AG04450 (cell line): ENCODE measurements at places on chromosomes 7 and 10.

- DNase-seq: no peak
Measured at GRCh38 chr7:107850643-107851042, 40.3 kb upstream of the DLD start.

DNA sequence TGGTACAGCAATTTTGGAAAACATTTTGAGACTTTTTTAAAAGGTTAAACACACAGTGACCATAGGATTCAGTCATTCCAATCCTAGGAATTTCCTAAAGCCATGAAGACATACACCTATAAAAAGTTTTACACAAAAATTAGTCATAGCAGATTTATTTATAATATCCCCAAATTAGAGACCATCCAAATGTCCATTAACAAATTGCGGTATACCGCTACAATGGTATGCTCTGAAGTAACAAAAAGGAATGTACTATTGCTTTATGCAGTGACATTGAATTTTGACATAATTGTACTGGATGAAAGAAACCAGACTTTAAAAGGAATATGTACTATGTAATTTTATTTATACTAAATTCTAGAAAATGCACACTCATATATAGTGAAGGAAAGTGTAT lies 362.8 kb downstream of the HGF start:
- DNase-seq: no peak

- no peak for DNase-seq
Measured at GRCh38 chr10:80357851-80358125, 1.2 kb downstream of the DYDC2 start.

DNA sequence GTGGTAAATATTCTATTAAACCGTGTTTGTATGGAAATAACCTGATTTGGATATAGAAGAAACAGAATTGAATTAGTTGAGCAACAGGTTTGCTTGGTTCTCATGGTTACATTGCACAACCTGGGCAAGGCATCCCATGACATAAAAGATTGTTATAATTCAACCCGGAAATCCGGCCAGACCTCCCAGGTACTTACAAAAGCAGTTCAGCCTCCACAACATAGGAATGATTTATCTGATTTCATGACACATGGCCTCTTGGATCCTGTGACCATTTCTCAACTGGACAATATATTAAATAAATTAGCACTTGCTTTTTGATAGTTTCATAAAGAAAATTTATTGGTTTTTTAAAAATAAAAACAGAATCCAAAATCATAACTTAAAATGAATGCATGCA lies 55.1 kb upstream of the PTPN12 start:
- no peak for DNase-seq

DNA sequence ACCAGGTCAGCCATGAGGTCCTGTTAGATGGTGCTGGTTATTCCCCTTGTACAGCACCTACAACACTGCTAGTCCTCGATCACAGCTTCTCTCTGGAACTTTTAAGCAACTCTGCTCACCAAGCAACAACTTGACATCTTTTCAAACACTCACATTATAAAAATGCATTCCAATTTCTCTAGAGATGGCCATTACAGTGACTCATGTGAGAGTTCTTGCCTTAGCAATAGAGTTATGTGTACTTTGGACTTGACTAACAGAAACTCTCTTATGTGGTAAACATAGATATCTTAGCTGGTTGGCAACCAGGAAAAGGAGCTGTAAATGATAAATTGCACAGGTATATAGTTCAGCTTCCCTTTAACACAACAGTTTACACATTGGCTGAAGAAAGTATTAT lies 122.2 kb downstream of the PDE1C start:
- peak; percentile 33 for DNase-seq

DNA sequence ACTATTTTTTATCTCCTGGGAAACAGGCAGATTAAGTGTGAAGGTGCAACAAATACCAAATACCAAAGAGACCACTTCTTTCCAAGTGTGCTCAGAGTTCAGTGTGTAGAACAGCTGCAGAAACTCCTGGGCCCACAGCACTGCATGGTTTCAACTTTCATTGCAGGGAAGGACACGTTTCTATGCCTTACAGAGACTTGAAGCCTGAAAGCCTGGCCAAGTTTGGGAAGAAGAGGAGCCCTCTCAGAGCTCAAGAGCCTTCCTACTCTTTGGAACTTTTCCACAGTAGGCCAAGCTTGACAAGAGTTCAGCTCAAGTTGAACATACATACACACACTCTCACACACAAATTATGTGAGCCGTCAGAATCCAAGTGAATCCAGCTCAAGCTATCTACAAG lies 2.5 kb downstream of the HOXA4 start:
- DNase-seq: peak; percentile 72

DNA sequence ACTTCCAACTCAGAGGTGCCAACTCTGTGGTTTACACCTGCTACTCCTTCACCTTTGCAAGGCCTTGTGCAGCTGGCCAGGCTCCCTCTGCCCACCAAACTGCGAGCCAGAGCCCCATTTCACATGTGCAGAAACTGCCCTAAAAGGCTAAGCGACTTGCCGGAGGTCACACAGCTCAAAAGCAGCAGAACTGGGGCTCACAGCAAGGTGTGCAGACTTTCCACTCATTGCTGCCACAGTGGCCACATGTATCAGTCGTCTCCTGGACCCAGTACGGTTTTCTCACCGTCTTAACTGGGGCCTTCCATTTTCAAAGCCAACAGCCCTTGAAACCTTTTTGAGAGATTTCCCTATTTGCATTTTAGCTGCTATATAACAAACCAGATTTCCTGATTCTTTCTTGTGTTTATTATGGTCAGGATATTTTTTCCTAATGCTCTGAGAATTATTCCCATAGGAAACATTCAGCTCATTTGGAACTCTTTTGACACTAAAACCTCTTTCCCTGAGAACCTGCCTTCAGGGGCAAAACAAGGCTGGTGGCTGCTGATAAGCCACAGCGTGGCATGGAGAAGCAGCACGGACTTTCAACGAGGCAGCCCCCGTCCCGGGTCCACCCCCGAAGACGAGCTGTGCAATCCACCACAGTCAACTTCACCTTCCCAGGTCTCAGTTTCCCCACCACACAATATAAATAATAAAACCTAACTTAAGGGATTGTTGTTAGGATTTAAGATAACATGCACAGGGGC lies 29.9 kb downstream of the SORBS1 start:
- no peak for DNase-seq

- no peak for DNase-seq
Measured at GRCh38 chr7:69682518-69682917, 84.2 kb downstream of the AUTS2 start.

- no peak for DNase-seq
Measured at GRCh38 chr7:100567751-100568175, 5.9 kb downstream of the SAP25 start.

GRCh38 chr10:8049045-8049864 lies 5.2 kb upstream of the GATA3 start:
- DNase-seq: no peak

DNA sequence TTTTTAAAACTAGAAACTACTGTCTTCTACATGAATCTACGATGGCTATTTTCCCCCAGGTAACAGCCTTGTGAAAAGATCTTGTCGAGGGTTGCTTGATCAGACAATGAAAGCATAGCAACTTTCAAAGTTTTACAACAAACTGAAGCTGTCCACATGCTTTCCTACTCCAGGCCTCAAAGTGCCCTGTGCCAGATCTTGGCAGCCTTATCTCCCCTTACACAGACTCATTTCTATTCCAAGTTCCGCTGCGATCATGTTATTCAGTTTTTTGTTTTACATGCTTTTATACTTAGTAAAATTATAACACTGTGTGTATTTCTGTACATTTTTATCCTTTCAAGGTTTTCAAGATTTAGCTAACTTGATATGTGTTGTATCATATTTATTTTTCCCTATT lies 661.7 kb upstream of the SORCS1 start:
- DNase-seq: no peak

- no peak for DNase-seq
Measured at GRCh38 chr7:2870471-2870931, 26.4 kb upstream of the GNA12 start.

- no peak for DNase-seq
Measured at GRCh38 chr10:132884041-132884440, 58.3 kb downstream of the CFAP46 start.

DNA sequence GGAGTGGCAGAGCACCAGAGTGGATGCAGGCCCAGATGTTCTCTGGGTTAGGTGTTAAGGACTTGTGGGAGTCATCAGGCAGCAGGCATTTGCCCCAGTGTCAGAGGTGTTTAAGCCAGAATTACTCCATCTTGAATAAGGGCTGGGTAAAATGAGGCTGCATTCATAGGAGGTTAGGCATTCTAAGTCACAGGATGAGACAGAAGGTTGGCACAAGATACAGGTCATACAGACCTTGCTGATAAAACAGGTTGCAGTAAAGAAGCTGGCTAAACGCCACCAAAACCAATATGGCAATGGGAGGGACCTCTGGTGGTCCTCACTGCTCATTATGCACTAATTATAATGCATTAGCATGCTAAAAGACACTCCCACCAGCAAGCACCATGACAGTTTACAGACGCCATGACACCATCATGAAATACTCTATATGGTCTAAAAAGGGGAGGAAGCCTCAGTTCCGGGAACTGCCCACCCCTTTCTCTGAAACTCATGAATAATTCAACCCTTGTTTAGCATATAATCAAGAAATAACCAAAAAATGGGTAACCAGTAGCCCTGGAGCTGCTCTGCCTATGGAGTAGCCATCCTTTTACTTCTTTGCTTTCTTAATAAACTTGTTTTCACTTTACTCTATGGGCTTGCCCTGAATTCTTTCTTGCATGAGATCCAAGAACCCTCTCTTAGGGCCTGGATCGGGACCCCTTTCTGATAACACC lies 882 bp upstream of the LRRC61 start:
- no peak for DNase-seq

DNA sequence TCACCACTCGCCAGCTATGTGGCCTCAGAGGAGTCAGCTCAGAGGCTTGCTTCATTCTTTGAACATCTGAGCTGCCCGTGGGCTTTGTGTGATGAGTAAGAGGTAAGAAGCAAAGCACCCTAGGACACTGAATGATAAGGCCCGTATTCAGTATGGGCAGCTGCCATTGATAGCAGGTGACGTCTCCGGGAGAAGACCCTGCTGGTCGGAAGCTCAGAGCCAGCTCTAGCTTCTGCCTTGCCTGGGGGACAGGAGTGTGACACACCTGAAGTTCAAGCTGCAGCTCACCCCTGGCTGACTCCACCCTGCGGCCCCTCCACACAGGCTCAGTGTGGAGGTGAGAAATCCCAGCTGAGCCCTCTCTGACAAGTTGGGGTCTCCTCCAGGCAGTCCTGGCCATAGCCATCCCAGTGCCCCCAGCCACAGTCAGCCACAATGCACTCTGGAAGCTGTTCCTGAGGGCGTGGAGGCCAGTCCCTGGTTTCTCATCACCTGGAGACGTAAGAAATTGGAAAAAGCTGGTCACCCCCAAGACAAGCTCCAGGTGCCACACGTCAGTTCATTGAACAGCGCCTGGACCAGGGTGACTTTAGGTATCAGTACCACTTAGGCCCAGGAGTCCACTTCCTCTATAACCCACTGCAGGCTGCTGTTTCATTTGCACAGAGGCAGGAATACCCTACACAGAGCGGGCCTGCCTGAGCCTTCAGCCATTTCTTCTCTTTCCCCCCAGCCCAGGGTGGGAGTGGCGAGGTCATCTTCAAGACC lies 164.9 kb upstream of the RHEB start:
- no peak for DNase-seq

DNA sequence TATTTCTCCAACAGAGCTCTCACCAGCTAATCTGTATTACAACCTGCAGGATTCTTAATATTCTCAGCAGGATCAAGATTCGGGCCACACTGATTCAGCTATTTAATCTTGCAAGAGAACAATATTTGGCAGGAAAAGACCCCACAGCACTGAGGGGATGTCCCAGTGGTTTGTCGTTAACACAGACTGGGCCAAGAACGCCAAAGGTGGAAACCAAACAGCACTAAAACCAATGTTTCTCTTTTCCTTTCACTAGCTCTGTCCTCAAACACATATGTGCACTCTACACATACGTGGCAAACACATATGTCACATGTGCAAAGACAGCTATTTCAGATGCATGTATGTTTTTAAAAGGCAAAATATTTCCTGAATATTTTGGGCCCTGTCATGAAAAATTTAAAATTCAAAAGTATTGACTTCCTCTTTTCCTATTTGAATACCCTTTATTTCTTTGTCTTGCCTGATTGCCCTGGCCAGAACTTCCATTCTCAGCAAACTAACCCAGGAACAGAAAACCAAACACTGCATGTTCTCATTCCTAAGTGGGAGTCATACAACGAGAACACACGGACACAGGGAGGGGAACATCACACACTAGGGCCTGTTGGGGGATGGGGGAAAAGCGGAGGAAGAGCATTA lies 51.7 kb upstream of the NEBL start:
- DNase-seq: no peak

GRCh38 chr7:127438836-127439235 lies 46.3 kb upstream of the ZNF800 start:
- DNase-seq: no peak

GRCh38 chr10:17599089-17599488 lies 18.1 kb downstream of the HACD1 start:
- peak; percentile 3 for DNase-seq

DNA sequence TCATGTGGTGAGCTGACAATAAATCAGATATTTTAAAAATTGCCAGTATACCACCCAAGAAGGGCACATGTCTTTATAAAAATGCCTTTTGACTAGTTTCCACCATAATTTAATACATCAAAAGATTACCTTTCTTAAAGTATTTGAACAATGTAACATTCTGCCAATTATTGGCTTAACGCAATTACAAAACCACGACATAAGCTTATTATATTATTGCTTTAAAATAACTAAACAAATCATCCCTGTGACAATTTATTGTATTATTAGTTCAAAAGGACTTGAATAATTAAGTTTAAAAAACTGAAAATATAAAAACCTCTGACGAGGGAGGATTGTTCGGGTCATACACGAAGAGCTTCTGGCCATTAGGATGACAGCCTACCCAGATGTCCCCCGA lies 9.6 kb upstream of the PON3 start:
- no peak for DNase-seq

DNA sequence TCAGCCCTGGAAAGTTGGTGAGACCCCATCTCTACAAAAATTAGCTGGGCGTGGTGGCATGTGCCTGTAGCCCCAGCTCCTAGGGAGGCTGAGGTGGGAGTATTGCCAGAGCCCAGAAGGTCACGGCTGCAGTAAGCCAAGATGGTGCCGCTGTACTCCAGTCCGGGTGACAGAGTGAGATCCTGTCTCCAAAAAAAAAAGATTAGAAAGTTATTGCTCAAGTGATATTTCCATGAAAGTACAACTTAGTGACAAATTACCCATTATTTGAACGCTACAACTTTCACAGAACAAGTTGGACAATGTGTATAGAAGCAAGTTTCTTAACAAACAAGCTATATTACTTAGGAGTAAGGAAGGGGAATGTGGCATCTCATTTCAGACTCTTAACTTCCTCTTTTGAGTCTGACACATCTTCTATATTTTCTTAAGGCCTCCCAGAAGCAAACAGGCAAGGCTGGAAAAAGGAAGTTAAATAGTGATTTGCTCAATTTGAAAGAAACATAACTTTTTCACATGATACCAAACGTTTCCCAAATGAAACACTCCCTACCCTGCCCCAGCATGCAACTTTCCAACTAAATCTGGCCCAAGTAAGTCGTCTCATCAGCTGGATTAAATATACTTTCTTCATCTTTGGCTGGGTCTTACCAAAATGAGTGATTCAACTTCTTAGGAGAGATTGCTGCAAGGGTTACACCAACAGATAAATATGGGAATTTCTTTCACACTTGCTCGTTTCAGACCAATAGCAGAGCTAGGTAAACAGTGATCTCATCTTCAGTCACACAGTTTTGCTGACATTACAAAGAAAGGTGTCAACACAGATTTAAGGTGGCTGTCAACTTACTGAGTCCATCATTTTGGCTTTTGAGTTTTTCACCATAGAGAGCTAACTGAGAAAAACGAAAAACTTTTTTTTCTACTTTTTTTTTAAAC lies 66.3 kb upstream of the KLF6 start:
- DNase-seq: peak; percentile 52
